ENCODE measurements at places on chromosomes 6 and 20.

DNA sequence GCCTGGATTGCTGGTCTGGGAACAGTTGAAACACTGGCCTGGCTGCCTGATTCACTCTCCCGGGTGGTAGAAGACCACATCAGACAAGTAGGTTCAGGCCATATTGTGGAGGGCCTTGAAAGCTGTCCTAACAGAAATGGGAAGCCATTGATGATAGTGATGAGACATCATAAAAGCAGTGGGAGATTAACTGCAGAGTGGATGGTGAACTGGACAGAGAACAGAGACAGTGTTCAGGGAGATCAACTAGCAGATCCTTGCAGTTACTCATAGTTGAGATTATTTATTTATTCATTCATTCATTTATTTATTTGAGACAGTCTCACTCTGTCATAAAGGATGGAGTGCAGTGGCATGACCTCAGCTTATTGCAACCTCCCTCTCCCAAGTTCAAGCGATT lies 30.2 kb upstream of the MCM3 start:
- DNase-seq: no peak

- DNase-seq: no peak
These were observed 1.8 kb downstream of the FOXF2 start for GRCh38 chr6:1390946-1391799.

GRCh38 chr6:82870582-82871172 lies 195.0 kb downstream of the UBE3D start:
- no peak for DNase-seq

DNA sequence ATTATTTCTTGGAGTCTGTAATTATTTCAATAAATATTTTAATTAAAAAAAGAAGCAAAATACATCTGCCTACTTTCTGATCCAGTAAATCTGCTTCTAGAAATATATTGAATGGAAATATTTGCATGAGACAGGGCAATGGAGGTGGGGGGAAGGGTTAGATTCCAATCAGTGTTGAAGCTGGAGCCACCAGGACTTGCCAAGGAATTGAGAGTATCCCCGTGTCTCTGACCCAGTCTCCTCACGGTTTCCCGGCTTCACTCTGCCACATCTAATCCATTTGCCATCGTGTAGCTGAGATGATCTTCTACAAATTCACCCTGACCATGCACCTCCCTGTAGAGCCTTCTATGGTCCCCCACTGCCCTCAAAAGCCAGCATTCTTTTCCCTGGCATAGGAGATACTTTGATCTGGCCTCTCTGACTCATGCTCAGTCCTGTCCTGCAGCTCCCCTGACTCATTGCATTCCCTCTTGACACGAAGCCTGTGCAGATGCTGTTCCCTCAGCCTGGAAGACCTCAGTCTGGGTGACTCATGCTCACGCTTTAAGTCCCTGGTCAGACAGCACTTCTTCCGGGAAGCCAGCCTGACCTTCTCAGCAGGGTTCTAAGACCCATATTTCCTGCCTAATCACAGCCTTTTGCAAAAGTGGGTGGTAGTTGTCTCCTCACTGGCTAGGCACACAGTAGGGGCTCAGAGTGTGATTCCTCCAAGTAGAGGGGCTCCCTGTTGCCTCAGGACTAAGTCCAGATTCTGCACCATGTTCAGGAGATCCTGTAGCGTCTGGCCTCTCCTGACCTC lies 23.0 kb upstream of the FKBP1A start:
- no peak for DNase-seq

DNA sequence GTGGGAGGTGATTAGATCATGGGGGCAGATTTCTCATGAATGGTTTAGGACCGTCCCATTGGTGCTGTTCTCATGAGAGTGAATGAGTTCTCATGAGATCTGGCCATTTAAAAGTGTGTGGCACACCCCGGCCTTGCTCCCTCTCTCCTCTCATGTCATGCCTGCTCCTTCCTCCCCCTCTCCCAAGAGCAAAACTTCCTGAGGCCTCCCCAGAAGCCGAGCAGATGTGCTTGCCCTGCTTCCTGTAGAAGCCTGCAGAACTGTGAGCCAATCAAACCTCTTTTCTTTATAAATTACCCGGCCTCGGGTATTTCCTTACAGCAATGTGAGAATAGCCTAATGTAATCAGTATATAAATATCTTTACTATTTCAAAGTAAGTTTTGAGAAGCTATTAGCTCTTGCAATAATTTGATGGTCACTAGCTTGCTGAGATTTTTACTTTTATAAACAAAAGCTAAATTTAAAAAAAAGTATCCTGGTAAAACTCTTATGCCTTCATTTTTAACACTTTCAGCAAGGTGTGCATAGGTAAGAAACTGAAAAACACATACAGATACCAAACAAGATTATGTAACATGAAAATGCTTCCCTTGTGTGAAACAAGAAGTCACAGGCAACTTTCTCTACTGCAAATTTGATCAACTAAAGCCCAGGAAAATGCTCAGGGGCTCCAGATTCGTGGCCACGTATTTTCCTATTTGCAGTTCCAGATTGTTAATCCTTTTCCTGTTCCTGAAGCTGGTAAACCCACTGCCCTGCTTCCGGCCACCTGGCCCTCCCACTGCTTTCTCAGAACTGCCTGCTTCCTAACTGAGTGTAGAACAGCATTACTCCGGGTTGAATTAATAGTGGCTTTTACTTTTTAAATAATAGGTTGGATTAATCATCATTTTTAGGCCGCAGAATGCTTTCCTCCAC lies 395.1 kb upstream of the CNR1 start:
- DNase-seq: no peak

DNA sequence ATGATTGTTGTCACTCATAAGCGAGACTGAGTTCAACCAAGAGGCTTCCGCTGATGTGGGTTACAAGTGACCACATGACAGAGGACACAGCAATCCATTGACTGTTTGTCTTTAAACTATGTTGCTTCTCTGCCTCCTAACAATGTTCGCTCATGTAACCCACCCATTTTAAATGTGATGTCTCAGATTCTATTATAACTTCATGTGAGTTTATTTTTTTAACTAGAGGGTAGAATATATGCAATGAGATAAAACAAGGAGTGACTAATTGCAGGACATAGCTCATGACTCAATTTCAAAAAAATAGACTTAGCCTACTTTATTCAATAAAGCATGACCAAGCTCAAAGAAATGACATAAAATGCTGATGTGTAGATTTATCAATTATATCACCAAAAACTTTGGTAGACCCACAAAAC lies 119.2 kb upstream of the SASH1 start:
- DNase-seq: no peak

DNA sequence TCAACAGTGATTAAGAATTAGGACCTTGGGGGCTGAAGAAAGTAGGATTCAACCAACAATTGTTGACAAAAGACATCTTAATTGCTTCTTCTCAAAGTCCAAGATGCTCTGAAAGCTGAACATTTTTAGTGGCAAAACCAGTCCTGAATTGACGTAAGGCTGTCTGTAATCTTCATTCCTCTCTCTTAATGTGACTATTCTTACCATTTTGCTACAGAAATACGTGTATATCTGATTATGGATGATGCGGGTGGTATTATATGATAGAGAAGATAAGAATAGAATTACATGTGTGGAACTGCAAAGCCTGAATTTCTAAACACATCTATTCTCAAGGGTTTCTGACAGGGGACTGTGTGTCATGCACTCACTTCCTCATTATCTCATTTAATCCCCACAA lies 130.3 kb upstream of the SASH1 start:
- no peak for DNase-seq

GRCh38 chr6:22298475-22298890 lies 1.6 kb upstream of the PRL start:
- DNase-seq: no peak

- DNase-seq: no peak
These were observed 347.5 kb downstream of the PRL start for GRCh38 chr6:21949211-21949801.

- DNase-seq: no peak
These were observed 24.7 kb upstream of the LRFN2 start for GRCh38 chr6:40611912-40612311.

- no peak for DNase-seq
These were observed 155.8 kb downstream of the MBOAT1 start for GRCh38 chr6:20056350-20056992.

GRCh38 chr20:44171775-44172571 lies 15.0 kb downstream of the JPH2 start:
- DNase-seq: no peak

GRCh38 chr6:144362042-144363018 lies 77.2 kb downstream of the UTRN start:
- no peak for DNase-seq

DNA sequence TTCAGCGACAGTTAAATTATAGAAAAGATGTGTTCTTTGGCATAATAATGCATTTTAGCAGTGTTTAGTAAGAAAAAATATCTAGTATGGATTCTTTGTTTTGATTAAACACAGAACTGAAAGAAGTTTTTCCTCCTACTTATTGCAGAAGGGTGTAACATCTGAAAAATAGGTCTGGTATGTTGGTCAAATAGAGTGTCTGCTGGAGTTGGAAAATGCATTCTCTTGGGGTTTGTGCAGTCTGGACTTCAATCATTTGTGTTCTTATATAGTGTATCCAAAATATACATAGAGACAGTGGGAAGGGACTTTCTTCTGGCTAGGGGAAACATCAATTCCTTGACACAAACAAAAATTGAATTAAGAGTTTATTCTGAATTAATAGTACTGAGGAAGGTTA lies 132.4 kb upstream of the MAN1A1 start:
- no peak for DNase-seq

GRCh38 chr6:107819217-107819616 lies 4.9 kb downstream of the SCML4 start:
- DNase-seq: no peak

- DNase-seq: no peak
These were observed 584.7 kb upstream of the SLC35B3 start for GRCh38 chr6:9020001-9020400.

DNA sequence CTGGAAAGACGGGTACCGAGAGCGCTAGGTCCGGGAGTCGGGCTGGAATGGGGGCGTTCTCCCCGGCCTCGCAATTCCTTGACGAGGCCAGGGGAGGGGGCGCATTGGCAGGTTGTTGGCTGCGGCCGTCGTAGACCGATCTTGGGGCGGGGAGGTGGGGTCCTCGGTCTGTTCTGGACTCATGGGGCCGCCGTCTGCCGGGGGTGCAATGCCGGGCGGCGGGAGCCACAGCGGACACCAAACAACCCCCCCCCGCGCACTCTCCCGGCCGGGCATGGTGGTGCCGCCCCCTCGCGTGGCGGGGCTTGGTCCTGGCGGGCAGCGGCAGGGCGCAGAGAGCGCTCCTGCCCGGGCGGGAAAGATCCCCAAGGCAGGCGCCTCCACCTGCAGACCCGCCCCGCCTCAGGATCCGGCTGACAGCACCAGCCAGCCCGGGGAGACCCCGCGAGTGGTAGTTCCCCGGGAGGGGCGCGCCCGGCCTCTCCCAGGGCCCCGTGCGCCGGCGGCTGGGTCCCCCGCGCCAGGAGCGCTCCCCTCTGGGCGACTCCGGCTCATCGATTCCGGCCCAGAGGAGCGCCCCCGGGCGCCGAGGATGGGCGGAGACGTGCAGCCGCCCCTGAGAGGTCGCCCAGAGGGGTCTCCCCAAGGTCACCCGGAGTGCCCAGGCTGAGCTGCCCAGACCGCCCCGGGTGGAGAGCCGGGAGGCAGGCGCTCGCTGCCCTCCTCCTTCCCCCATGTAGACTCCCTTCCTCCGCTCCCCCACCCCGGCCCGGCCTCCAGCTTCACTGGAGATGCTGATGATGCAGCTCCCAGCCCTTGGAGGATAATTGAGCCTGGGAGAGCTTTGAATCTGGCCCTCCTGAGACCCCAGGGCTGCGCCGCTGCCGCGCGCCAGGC lies 709 bp downstream of the PPP1R16B start:
- DNase-seq: peak; percentile 9

GRCh38 chr20:9225879-9226278 lies 157.0 kb downstream of the PLCB4 start:
- DNase-seq: no peak

DNA sequence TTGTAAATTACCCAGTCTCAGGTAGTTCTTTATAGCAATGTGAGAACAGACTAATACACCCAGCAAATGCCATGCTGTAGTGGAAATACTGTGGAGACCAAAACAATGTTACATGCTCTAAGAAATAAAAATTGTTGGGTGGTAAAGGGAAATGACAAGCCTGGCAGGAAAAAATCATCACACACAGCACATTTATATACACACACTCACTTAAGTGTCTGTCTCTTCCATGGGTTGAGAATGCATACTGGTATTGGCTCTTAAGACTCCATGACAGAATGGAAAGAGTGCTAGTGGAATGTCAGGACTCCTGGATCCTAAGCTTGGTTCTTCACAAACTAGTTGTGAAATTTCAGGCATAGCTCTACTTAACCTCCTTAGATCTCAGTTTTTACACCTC lies 343.0 kb downstream of the CD83 start:
- no peak for DNase-seq

GRCh38 chr6:170305805-170306323 lies 694 bp upstream of the FAM120B start:
- no peak for DNase-seq

DNA sequence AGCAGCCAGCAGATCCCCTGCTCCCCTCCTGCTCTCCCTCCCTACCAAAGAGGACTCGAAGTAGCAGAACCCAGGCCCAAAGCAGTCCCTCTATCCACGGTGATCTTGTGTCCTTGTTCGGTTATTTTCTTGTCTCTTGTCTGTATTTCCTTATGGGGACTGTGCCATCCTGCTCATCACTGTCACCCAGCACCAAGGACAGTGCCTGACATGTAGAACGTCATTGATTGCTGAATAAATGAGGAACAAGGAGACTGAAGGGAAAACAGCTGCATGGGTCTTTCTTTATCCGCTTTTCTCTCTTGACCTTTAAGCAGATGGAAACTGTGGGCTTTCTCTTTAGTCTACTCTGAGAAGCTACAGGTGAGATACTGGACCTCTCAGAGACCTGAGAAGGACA lies 29.4 kb upstream of the ZNF831 start:
- DNase-seq: no peak

- no peak for DNase-seq
These were observed 31.4 kb upstream of the ID1 start for GRCh38 chr20:31573555-31574321.

DNA sequence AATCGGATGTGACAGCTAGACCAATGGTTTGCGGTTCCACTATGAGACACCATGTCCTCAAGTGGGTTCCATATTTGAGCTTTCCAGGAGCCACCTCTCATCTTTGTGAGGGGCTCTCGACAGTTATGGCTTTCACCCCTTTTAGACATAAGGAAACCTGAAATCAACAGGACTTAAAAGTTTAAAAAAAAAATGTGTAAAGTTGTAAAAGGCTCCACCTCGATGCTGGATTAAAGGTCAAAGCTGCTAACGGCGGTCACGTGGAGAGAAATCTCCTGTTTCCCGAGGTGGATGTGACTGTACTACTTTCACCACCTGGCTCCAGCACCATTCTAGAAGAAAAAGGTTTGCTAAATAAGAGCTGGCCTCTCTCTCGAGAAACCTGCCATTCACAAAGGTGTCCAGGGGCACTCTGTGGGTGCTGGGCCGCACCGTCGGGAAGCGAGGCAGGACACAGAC lies 542 bp downstream of the ATP5F1E start:
- no peak for DNase-seq

- DNase-seq: no peak
These were observed 46.7 kb downstream of the RALGAPA2 start for GRCh38 chr20:20665606-20666332.

GRCh38 chr6:111994791-111995190 lies 59.1 kb upstream of the CCN6 start:
- no peak for DNase-seq

- no peak for DNase-seq
These were observed 610.9 kb upstream of the MAN1A1 start for GRCh38 chr6:119960456-119960855.
